Left ventricle myocardium superior (tissue), 1 donor: ENCODE measurements at places on chromosomes 6 and 20. TPM values are rescaled to one million over a fixed set of nuclear protein-coding genes. Genes with fewer than 3 reads are reported as not detected.

The TFAP2C gene
- total RNA-seq = 0.20 TPM

The TRIM15 gene
- not detected for total RNA-seq

The APCDD1L gene
- total RNA-seq = 0.25 TPM

The SCGN gene
- total RNA-seq = 0.79 TPM

The EYA4 gene
- 20.2 TPM for total RNA-seq

The NT5DC1 gene
- total RNA-seq = 55.0 TPM

The HAO1 gene
- total RNA-seq = not detected

The GRM1 gene
- total RNA-seq = 1.3 TPM

The IP6K3 gene
- 47.5 TPM for total RNA-seq

The ZSCAN23 gene
- 1.2 TPM for total RNA-seq

The SLC13A3 gene
- 0.12 TPM for total RNA-seq

The STX11 gene
- total RNA-seq = 7.8 TPM

The FRMD1 gene
- 0.45 TPM for total RNA-seq

The DEK gene
- 69.1 TPM for total RNA-seq

The PLN gene
- 2,753 TPM for total RNA-seq

The SAMD5 gene
- 0.67 TPM for total RNA-seq

The PLG gene
- 0.37 TPM for total RNA-seq

The MAP7 gene
- total RNA-seq = 3.9 TPM
